Activated CD4-positive, alpha-beta T cell treated with anti-CD3 and anti-CD28 coated beads, Interleukin-2, amount 50 U/mL, for 1 hour (primary cell): ENCODE measurements at places on chromosomes 12 and 14.

GRCh38 chr14:74394549-74394948 is 31.5 kb downstream of the SYNDIG1L start:
- DNase-seq, result no peak

- DNase-seq, result no peak
Measured at GRCh38 chr12:95397571-95397970, 76.4 kb upstream of the METAP2 start.

GRCh38 chr14:77003960-77004710 is 24.4 kb downstream of the IRF2BPL start:
- no peak for DNase-seq

DNA sequence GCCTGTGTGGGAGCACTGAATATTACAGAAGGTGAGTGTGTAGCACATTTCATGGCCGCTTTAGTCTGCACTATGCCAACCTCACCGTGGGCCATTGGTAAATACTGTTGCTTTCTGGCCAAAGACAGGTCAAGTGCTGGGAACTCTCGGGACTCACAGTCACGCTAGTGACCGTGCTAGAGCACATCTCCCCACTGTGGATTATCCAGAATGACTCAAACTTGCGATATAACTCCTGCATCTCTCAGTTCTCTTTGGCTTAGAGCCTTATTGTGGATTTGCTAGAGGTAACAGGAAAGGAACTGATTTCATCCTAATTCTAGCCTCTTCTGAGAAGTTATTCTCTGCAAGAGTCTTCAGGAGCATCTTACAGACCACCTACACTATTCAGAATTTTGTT is 86.5 kb downstream of the DAD1 start:
- DNase-seq, result no peak

DNA sequence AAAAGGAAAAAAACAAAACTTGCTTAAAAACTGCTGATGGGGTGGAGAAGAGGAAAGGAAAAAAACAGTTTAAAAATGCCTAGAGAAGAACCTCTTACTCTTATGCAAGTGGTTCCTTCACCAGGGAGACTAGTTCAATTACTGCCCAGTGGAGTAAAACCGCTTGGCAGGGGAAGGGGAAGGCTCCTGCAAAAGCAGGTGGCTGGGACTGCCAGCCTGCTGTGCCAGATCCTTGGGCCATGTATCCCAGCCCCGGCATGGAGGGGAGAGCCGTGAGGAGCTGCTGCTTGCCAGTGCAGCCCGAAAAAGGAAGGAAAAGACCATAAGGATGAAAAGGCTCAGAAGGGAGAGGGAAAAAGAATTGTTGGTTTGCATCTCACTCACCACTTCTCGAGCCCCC is 123.0 kb downstream of the FSCB start:
- no peak for DNase-seq

DNA sequence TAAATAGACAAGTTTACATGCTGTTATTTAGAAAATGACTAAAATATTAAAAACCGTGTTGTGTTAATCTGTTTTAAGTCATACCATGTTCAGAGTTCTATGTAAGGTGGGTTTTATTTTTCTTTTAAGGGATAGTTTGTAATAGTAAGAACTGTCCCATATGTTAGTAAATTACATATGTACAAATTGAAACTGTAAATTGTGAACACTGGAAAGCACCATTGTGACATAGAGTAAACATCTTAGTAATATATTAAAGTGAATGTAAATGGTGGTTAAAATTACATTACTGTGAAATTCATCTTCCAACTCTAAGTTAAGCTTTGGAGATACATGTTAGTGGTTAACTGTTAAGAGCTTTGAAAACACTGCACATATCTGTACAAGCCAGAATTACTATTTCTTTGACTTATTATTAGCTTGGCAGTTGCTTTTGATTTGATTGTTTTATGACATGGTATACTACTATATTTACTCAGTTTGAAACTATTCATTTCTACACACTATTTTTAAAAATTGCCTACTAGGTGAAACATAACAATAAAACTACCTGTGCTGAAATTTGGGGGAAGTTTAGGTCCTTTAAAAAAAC is 27.4 kb upstream of the DIP2B start:
- no peak for DNase-seq

- DNase-seq, result no peak
Measured at GRCh38 chr14:41604721-41605531, 1.8 kb upstream of the LRFN5 start.

DNA sequence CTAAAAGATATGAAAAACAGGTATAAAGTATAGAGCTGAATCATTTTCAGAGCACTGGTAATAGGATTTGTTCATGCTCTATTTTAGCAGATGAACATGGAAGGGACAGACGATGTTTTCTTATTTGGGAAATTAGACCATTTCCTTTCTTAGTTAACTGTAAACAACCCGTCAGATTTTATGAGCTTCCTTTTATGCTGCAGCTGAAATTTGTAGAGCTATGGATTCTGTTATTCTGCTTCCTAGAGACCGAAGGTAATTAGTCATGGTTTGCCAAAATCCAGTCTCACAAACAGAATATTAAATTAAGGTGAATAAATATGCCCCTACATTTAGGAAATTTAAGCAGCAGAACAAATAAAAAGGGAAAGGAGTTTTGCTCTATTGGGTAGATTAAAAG is 180.2 kb upstream of the SYT1 start:
- DNase-seq, result no peak

GRCh38 chr14:91609161-91609560 is 99.1 kb upstream of the PPP4R3A start:
- DNase-seq, result no peak

- DNase-seq, result no peak
Measured at GRCh38 chr12:3020850-3021435, 56.2 kb upstream of the TSPAN9 start.

DNA sequence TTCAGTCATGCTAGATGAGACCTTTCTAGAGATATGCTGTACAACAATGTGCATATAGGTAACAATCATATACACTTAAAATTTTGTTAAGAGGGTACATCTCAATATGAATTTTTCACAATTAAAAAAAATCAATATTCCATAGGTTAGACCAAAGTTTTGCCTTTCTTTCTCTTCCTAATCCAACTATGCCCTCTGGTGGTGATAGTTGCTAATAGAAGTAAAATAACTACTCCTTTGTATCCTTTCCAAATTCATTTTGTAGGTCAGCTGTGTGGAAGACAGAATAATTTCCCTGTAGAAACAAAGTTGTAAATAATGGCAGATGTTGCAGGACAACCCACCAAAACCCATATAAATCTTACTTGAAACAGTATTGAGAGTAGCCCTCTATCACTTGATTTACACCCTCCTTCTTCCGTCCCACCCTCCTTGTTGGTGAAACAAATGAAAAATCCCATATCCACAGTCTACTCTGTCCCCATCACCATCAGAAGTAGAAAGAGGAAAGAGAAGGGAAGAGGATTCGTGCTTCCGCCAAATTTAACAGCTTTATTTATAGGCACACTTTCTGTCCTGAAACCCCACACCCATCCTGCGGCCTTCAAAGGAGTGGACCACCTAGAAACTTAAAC is 34.2 kb upstream of the KICS2 start:
- no peak for DNase-seq

DNA sequence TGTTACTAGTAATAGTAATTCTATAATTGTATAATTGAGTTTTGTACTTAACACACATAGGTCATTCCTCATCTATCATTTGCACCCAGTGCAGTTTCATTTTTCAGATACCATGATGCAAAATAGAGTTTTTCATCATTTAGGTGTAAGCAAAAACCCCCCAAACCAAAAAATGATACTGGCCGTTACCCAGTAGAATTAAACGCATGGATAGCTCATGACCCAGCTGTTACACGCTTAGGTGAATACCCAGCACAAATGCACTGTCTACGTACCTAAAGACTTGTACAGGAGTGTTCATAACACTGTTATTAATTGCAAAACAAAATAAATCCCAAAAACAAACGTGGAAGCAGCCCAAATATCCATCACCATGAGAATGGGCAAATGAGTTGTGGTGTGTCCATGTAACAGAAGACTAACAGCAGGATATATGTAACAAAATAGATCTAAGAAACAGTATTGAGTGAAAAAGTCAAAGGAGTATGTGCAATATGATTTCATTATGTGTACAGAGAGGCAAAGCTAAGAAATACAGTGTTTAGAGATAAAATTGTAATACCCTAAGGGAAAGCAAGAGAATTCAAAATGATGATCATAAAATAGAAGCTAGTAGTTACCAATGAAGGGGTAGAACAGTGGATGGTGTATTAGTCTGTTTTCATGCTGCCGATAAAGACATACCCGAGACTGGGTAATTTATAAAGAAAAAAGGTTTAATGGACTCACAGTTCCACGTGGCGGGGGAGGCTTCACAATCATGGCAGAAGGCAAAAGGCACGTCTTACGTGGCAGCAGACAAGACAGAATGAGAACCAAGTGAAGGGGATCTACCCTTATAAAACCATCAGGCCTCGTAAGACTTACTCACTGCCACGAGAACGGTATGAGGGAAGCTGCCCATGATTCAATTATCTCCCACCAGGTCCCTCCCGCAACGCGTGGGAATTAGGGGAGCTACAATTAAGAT is 49.8 kb downstream of the EID3 start:
- DNase-seq, result no peak

GRCh38 chr14:102691763-102692162 is 85.5 kb upstream of the TRAF3 start:
- no peak for DNase-seq

GRCh38 chr12:76908303-76909017 is 29.6 kb upstream of the CSRP2 start:
- DNase-seq, result no peak

- DNase-seq, result no peak
Measured at GRCh38 chr14:77052281-77053044, 24.0 kb upstream of the IRF2BPL start.

DNA sequence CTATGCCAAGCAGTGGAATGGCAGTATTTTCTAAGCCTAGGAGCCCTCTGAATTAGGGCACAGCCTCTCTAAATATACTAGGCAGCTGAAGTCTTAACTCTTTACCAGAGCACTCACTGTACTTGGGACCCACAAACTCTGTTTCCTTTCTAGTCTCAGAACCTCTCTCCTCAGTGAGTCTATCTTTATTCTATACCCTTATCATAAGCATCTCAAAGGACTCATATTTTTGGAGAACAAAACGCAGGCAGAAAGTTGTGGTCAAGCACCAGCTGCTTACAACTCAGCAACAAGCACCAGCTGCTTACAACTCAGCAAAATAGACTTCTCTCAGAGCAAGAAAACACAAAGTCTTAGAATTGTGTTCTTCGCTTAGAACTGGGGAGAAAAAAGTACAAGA is 993 bp downstream of the CCDC196 start:
- DNase-seq, result no peak

GRCh38 chr12:54786081-54786480 is 68.2 kb upstream of the MUCL1 start:
- no peak for DNase-seq
